AG10803 (cell line): ENCODE measurements at places on chromosomes 2 and 18.

- DNase-seq, result no peak
These were observed 48.7 kb downstream of the PTPRM start for GRCh38 chr18:7615840-7616239.

- DNase-seq, result no peak
These were observed 215.6 kb upstream of the NABP1 start for GRCh38 chr2:191462370-191462769.

- DNase-seq, result no peak
These were observed 208.0 kb downstream of the TDRD15 start for GRCh38 chr2:21331625-21332370.

DNA sequence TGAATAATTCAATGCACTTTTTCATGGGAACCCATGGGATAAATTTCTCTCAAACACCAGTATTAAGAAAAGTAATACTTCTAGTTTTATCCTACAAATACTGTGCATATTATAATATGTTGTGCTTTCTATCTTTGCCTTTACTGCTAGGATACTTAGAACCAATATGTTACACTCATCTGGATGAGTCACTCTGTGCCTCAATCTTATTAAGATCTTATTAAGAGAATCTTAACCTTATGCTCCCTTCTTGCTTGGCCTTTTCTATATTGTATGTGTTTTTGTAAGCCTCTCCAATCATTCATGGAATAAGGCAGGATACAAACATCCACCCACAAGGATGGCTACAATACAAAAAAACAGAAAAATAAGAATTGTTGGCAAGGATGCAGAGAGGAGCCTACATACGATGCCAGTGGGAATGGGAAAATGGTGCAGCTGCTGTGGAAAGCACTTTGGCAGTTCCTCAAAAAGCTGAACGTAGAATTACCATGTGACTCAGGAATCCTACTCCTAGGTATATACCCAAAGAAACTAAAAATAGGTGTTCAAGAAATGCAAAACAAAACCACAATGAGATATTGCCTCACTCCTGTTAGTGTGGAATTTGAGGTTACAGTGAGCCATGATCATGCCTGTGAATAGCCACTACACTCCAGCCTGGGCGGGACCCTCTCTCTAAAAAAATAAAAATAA lies 10.7 kb upstream of the TWSG1 start:
- DNase-seq, result peak; percentile 86

DNA sequence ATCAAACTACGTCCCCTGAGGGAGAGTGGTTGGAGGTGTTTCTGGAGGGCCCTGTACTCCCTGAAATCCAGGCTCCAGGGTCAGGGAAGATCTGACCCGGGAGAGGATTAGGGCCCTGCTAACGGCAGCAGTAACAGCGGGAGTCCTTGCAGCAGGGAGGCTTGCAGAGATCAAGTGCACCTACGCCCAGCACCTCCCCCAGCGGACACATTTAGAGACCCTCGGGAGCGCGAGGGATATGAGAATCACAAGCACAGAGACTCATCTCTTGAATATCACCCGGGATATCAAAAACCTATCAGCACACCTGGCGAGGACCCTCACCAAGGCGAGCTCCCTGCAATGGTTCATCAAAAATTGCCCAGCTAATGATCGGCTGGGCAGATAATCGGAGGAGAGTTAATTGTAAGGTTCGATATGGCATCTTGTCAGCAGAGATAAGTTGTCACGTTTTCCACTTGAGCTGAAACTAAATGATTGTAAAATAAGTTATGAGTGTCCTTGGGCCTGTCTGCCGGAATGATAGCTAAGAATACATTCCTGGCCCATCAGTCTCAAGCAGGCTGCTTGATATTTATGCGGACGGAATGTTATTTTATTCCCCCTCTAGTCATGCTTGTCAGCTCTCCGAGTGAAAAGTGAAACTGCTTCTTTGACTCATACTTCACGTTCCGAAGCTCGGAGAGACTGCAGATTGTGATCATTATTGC lies 209.8 kb downstream of the GBX2 start:
- no peak for DNase-seq

- DNase-seq, result no peak
These were observed 15.5 kb downstream of the CYP1B1 start for GRCh38 chr2:38060236-38061018.

- DNase-seq, result no peak
These were observed 1.6 kb downstream of the KCNJ3 start for GRCh38 chr2:154700136-154700535.

- DNase-seq, result no peak
These were observed 47.6 kb upstream of the SH3RF3 start for GRCh38 chr2:109081374-109081773.

DNA sequence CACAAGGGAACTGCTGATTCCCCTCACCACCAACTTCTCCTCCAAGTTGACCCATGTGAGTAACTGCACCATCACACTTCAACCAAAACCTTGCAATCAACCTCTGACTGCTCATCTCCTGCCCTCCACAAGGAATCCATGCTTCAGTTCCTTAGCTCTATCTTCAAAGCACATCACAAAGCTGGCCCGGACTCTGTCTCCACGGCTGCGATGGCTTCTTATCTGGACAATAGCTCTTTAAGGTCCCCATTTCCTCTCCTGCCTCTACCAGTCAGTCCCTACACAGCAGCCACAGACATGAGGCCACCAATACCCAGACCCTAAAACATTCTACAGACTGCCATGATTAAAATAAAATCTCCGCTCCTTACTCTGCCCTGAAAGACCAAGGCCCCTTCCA lies 25.7 kb downstream of the MBOAT2 start:
- no peak for DNase-seq

DNA sequence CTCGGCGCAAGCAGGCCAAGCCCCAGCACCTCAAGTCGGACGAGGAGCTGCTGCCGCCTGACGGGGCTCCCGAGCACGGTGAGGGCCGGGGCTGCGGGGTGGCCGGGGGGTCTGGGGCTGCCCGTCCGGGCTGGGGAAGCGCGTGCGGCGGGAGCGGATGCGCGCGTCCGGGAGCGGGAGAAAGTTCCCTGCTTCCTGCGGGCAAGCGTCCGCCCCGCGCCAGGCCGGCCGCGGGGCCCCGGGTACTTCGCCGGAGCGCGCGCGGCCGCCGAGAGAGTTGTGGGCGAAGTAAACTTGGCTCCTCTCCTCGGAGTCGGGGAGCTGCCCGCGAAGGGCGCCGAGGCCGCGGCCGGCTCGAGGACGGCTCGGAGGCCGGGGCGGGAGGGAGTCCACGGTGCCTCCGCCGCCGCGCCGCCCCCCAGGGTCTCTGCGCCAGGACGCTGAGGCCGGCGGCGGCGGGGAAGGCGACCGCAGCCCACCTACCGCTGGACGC lies 707 bp downstream of the SALL3 start:
- DNase-seq, result no peak

DNA sequence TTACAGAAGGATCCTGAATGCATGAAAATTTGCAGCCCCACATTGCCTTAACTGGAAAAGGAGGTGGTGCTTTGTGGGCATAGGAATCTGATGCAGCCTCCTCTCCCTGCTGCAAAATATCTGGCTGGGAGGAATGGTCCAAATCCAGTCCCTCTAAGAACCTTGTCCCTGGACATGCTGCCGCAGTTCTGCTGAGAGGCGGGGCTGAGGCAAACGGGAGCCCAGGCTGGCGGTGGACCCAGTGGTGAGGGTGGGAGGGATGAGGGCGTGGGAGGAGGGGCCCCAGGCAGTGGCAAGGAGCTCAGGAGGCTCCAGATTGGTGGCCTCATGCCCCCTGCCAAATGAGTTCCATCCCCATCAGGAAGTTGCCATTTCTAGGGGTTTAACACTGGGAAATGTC lies 36.2 kb downstream of the ZAP70 start:
- no peak for DNase-seq

GRCh38 chr2:120654381-120655134 lies 81.1 kb upstream of the GLI2 start:
- DNase-seq, result no peak

- DNase-seq, result no peak
These were observed 60.8 kb downstream of the KIAA2012 start for GRCh38 chr2:202133909-202134265.

- no peak for DNase-seq
These were observed 70.6 kb upstream of the OTOS start for GRCh38 chr2:240211096-240211495.

DNA sequence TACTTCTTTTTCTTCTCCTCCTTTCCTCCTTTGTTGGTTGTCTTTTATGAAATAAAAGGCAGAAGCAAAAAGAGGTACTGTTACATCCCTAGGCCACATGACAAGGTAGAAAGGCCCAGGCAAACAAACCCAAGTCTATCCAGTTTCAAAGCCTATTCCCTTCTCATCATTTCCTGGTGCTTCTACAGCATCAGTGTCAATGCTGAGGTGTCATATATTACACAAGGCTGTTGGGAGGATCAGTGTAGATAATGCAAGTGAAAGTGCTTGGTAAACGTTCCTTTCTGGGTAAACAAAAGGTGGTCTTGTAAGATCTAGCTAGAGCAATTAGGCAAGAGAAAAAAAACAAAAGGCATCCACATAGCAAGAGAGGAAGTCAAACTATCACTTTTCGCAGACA lies 64.9 kb downstream of the EVA1A start:
- no peak for DNase-seq

DNA sequence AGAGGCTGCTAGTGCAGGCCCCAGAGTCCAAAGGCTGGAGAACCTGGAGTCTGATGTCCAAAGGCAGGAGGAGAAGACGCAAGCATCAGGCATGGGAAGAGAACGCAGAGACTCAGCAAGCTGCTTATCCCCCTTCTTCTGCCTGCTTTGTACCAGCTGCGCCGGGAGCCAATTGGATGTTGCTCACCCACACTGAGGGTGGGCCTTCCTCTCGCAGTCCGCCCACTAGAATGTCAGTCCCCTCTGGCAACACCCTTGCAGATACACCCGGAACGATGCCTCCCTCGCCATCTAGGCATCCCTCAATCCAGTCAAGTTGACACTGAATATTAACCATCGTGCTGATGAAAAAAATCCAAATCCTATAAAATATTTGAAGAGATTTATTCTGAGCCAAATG lies 141.6 kb downstream of the TWIST2 start:
- no peak for DNase-seq
